ENCODE measurements at places on chromosomes 4 and X.

GRCh38 chrX:54237014-54237413 is 54.0 kb upstream of the FAM120C start:
- no peak for DNase-seq

DNA sequence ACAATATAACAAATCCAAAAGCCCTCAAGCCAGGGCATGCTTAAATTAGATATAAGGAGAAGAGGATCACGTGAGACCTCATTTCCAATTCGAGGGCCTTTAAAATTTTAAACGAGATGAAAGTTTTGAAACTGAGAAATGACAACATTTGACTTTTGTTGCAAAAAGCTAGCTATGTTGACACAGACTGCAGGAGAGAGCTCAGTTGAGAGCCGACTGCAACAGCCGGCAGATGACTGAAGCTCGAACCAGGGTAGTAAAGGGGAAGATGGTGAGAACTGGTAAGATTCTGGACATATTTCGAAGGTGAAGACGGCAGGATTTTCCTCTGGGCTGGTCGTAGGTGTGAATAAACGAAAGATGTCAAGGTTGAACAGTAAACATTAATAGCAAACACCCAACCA is 773 bp downstream of the PRMT9 start:
- DNase-seq = no peak

DNA sequence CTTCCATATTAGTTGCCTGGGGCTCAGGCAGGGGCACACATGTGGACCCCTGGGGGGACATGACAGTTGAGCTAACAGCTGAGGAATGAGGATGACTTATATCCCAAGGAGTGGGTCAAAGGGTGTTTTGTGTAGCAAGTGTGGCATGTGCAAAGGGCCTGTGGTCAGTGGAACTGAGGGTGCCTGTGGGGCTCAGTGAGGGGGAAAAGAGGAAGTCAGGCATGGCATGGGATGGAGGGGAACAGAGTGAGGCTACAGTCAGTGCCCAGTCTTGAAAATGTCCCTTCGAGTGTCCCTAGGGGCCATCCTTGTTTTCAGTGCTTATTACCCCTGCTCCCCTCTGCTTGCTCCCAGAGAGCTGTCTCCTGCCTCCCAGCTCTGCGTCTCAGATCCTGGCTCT is 64.3 kb upstream of the CD99 start:
- DNase-seq = no peak

- no peak for DNase-seq
These were observed 141.7 kb downstream of the PAPSS1 start for GRCh38 chr4:107578321-107578720.

DNA sequence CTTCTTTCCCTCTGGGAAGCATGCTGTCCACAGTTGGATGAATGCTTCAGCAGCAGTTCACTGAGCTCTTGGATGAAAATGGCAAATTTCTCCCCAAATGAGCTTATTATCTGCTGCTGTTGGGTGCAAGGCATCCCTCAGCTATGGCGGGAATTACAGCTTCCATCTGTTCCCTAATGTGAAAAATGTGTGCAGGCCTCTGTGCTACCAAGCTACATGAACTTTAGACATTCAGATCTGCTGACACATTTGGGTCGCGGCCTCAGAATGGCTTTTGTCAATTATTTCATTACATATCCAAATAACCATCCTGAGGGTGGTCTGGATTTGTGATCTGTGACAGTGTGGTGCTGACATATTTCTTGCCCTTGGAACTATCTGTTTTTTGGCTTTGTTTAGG is 119.5 kb upstream of the SCML1 start:
- no peak for DNase-seq

GRCh38 chrX:10015723-10016518 is 48.8 kb downstream of the CLDN34 start:
- no peak for DNase-seq

- DNase-seq = no peak
These were observed 18.6 kb downstream of the TBC1D1 start for GRCh38 chr4:37909332-37910090.

GRCh38 chrX:118066867-118067515 is 49.6 kb downstream of the KLHL13 start:
- no peak for DNase-seq

- DNase-seq = no peak
These were observed 5.3 kb downstream of the GAGE10 start for GRCh38 chrX:49308604-49309269.

DNA sequence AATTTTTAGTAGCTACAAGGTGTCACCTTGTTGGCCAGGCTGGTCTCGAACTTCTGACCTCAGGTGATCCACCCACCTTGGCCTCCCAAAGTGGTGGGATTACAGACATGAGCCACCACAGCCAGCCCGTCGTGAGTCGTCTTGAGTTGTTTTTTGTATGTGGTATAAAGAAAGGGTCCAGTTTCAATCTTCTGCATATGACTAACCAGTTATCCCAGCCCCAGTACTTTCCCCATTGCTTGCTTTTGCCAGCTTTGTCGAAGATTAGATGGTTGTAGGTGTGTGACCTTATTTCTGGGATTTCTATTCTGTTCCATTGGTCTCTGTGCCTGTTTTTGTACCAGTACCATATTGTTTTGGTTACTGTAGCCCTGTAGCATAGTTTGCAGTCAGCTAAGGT is 105.9 kb downstream of the OR13H1 start:
- DNase-seq = no peak

DNA sequence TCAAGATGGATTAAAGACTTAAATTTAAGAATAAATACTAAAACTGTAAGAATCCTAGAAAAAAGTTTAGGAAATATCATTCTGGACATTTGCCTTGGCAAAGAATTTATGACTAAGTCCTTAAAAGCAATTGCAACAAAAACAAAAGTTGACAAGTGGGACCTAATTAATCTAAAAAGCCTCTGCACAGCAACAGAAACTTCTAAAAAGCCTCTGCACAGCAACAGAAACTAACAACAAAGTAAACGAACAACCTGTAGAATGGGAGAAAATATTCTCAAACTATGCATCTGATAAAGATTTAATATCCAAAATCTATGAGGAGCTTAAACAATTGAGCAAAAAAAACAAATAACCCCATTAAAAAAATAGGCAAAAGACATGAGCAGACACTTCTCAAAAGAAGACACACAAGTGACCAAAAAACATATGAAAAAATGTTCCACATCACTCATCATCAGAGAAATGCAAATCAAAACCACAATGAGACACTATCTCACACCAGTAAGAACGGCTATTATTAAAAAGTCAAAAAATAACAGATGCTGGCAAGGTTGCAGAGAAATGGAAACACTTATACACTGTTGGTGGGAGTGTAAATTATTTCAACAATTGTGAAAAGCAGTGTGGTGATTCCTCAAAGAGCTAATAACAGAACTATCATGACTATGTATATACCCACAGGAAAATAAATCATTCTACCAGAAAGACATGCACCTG is 5.5 kb upstream of the OPRPN start:
- DNase-seq = no peak

GRCh38 chr4:181679754-181680153 is 563.4 kb upstream of the TENM3 start:
- no peak for DNase-seq

GRCh38 chr4:32172761-32173160 is 1452.6 kb downstream of the PCDH7 start:
- DNase-seq = no peak

- DNase-seq = peak; percentile 51
These were observed 222.8 kb downstream of the FRMPD4 start for GRCh38 chrX:12360986-12361598.

GRCh38 chr4:184273166-184274147 is 55.8 kb upstream of the ENPP6 start:
- DNase-seq = no peak

DNA sequence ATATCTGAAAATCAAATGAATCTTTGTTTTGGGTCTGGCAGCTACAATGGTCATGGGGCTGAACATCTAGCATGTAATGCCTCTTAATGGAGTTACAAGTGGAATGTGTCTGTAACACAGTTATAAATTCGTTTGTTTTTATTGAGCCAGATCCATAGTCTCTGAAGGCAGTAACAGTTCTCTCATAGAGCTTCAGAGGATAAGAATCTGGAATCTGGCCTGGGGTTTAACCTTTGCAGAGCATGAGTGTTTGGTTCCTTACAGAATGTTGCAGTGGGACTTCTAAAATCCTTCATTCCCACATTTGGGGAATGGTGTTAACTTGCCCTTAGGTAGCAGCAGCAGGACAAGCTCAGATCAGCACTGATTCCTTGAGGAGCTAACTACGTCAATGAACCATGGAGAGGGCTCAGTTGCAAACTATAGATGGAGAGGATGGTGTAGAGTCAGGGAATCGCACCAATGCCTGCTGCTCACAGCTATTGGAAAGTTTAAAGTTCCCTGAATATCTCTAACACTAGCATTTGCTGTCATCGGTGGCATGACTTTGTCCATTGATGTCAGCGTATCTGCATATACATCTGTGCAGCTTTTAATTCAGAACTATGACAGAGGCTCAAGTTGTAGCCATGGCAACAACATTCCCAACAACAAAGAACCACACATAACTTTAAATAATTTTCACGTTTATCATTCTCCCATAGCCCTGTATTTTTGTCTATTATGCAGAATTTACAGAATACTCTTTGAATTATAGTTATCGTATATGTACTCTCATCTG is 72.2 kb downstream of the RASGEF1B start:
- no peak for DNase-seq

- no peak for DNase-seq
These were observed 36.6 kb downstream of the FHL1 start for GRCh38 chrX:136183917-136184316.

DNA sequence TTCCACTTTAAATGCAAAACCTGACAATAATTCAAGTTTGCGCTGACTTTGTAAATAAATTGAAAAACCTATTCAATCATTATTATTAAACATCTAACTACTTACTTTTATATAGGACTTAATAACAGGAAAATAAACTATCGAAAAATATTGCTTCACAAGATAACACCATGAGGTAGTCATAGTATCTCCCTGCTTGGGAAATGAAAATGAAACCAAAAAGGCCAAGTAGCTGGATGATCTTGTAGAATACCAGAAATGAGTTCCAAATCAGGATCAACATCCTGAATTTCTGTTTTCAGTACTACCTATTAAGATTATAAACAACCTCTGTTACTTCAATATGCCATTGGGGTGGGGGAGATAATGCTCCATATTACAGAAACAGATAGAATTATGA is 58.9 kb downstream of the CHIC2 start:
- DNase-seq = no peak

GRCh38 chr4:103244251-103244650 is 46.1 kb upstream of the CENPE start:
- DNase-seq = no peak

- DNase-seq = no peak
These were observed 1.6 kb upstream of the PCDH18 start for GRCh38 chr4:137533855-137534254.

- no peak for DNase-seq
These were observed 22.4 kb upstream of the RBPJ start for GRCh38 chr4:26298198-26298947.

DNA sequence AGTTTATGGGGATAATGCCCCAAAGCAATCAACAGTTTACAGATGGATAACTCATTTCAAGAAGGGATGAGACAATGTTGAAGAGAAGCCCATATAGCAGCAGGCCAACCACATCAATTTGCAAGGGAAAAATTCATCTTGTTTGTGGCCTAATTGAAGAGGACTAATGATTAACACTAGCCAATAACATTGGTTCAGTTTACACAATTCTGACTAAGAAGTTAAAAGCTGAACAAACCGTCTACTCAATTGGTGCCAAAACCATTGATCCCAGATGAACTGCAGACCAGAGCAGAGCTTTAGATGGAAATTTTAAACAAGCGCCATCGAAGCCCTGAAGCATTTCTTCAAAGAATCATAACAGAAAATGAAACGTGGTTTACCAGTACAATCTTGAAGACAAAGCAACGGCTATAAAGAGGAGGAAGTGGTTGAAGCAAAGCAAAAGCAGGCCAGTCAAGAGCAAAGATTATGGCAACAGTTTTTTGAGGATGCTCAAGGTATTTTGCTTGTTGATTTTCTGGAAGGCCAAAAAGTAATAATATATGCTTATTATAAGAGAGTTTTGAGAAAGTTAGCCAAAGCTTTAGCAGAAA is 20.5 kb upstream of the BLTP1 start:
- DNase-seq = no peak

GRCh38 chr4:85500110-85500867 is 25.3 kb downstream of the ARHGAP24 start:
- DNase-seq = no peak

- DNase-seq = no peak
These were observed 99.5 kb upstream of the MXRA5 start for GRCh38 chrX:3445806-3446490.

- no peak for DNase-seq
These were observed 36.1 kb downstream of the HDAC8 start for GRCh38 chrX:72536542-72536941.

DNA sequence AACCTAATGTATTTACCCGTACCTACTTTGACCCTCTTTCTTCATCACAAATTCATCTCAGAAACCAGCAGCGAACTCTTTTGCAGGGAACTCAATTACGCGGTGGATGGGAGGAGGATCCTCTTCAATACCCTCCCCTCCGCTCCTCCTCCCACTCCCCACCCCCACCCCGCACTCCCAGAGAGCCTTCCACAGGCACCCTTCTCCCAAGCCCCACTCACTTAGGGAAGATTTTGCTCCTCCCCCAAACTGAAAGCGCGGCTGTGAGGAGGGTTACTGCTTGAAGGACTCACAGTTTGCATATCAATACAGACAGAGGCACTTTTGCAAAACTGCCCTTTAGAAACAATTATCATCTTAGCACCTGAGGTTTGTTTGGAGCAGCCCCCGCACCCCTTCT is 960 bp upstream of the IL1RAPL1 start:
- DNase-seq = no peak

- peak; percentile 78 for DNase-seq
These were observed 7.5 kb upstream of the FGF5 start for GRCh38 chr4:80259012-80259411.

DNA sequence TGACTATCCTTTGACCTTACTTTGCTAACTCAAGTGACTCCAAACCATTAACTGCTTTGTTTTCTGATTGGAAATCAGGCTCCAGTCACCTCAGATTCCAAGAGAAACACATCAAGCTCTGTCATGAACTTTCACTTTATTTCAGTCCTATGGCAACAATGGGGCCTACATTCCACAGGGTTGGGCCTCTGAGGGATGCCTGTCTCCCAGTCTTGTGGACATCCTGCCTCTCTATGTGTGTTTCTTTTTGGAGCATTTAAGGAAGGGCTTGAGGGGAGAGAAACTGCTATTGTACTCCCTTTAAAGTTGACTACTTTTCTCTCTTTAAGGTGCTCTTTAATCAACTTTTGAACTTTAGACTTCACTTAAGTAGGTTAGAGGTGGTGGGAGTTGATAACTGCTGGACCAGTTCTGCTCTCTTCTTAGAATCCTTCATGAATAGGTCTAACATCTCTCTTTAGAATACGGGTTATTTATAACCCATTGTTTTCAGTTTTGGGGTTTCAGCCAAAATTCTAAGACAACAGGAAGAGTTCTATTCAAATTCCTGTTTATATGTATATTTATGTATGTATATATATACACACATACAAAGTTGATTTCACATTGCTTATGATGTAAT is 274.3 kb upstream of the NR3C2 start:
- no peak for DNase-seq

DNA sequence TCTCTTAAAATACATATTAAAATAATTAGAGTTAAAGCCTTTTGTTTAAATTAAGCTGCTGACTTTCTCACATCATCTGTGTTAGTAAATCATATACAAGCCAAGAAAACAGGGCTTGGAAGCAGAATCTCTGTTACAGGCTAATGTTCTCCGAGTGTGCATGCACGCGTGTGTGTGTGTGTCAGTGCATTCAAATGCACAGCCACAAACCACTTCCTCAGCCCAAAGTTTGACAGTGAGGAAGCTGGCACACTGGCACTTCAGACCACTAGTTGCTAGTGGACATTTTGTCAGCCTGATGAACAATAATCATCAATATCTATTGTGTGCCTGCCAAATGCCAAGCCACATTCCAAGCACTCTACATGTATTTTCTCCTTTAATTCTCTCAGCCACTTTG is 5.6 kb downstream of the MAOB start:
- DNase-seq = no peak

All from NCI-H1105 (cell line).